HAP-1 (cell line): ENCODE measurements at places on chromosomes 16 and 17.

GRCh38 chr17:50797135-50797810 lies 30.0 kb upstream of the ANKRD40CL start:
- peak; percentile 13 for DNase-seq

DNA sequence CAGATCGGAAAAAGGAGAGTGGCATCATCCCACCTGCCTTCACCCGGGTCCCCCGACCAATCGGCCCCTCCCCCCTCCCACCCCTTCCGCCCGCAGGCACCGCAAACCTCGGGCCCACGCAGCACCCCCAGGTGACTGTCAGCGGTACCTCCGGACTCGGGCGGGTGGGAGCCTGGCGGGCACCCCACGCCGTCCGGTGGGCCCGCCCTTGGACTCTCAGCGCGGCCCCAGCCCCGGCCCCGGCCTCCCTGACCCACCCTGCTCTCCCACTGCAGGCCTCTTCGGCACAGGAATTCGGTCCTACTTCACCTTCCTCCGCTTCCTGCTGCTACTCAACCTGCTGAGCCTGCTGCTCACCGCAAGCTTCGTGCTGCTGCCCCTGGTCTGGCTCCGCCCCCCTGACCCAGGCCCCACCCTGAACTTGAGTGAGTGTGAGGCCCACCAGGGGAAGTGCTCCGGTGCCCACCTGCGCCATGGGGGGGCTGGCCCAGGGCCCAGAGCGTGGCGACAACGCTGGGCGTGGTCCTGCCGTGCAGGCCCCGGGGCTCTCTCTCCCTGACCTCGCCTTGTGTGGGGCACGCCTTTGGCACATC lies 1.6 kb downstream of the TMC8 start:
- no peak for DNase-seq

DNA sequence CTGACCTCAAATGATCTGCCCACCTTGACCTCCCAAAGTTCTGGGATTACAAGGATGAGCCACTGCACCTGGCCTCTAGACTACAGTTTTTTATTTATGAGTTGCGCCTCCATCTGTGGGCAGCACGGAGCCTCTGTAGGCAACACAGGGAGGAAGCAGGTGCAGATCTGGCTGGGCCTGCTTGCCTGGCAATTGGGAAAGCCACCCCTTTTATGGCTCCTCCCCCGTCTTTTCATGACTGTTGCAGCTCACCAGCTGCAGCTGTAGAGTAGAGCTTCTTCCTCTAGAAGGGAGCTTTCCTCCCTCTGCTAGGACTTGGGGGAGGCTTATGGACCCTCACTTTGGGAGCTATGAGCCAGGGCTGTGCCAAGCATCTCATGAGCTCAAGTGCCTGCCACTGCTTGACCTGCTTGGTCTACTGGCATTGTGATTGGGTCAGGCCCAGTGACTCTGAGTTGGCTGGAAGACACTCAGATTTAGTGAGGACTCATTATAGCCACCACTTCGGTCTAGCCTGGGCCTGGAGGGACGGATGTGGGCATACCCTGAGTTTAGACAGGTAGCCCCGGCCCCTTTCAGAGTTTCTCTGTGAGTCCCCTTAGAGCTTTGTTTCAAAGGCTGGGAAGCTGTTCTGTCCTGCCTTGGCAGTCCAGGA lies 6.9 kb upstream of the SLC7A6 start:
- no peak for DNase-seq

- peak; percentile 3 for DNase-seq
Measured at GRCh38 chr17:75459590-75460267, 3.3 kb downstream of the TMEM94 start.

DNA sequence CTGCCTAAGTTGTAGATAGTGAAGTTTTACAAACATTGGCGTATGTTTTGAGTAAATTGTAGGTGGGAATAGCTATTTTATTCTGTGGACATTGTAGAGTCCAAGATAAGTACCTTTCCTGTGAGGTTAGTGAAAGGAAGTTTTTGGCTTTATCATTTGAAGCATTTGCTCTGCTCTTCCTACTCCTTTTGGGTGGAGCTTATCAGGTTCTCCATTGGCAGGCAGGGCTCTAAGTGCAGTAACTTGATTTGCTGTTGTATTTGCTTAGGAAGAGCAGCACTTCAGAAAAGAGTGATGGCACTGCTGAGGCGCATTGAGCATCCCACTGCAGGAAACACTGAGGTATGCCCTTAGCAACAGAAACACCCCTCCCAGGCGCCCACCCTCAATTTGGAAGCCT lies 70.1 kb downstream of the OMG start:
- no peak for DNase-seq
